HFFc6 (cell line): ENCODE measurements at places on chromosomes 3 and 15. TPM values are rescaled to one million over a fixed set of nuclear protein-coding genes. Genes with fewer than 3 reads are reported as not detected.

XCR1 gene
- total RNA-seq: not detected in 3 replicates

PLSCR5 gene
- not detected in 3 replicates for total RNA-seq

DNA sequence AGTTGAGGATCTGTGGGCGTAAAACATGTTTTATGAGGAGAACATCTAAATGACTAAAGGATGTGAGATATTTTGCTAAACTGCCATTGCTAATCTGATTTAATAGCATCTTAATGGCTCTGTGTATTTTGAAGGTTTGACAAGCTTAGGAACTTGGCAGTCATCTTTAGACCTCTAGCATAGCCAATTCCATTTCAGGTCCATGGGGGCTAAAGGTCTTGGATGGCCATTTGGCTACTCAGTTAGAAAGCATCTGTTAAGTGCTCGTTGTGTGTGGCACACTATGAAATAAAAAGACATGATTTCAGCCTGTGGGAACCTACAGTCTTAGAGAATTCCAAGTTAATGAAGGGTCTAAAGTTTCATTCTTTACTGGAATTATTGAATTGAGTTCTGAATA lies 236.2 kb downstream of the IL5RA start:
- H3K4me3 ChIP-seq: no peak overlapping the region
- no peak for DNase-seq
- H3K27me3 ChIP-seq: no peaks in the 10 kb centered on the region
- no peak overlapping the region for H3K27ac ChIP-seq
- H3K36me3 ChIP-seq: no peaks in the 10 kb centered on the region

DNA sequence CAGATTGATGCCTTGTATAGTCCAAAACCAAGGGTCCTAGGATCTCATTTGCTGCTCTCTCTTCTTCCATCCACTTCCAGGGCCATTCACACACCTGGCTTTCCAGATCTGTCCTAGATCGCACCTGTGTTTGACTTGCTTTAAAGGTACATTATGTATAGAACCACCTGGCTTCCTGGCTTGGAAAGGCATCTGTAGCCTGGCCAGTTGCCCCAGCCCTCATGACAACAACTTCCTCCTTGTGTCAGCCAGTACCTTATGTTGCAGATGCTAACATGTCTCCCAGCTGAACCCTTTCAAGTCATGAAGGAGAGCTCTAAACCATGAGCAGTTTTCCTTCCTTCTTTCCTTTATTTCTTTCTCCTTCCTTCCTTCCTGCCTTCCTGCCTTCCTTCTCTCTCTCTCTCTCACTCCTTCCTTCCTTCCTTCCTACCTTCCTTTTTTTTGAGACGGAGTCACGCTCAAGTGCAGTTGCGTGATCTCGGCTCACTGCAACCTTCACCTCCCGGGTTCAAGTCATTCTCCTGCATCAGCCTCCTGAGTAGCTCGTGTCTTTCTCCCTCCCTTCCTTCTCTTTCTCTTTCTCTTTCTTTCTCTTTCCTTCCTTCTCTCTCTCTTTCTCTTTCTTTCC lies 2.5 kb upstream of the HTR3C start:
- no peaks in the 10 kb centered on the region for H3K36me3 ChIP-seq
- no peak for DNase-seq
- H3K27me3 ChIP-seq: peaks cover 27% of the 10 kb centered on the region
- H3K4me3 ChIP-seq: no peak overlapping the region
- no peak overlapping the region for H3K27ac ChIP-seq

GRCh38 chr3:78926523-78926922 lies 841.3 kb downstream of the ROBO1 start:
- no peaks in the 10 kb centered on the region for H3K27me3 ChIP-seq
- no peak for DNase-seq
- no peak overlapping the region for H3K27ac ChIP-seq
- no peaks in the 10 kb centered on the region for H3K36me3 ChIP-seq

DNA sequence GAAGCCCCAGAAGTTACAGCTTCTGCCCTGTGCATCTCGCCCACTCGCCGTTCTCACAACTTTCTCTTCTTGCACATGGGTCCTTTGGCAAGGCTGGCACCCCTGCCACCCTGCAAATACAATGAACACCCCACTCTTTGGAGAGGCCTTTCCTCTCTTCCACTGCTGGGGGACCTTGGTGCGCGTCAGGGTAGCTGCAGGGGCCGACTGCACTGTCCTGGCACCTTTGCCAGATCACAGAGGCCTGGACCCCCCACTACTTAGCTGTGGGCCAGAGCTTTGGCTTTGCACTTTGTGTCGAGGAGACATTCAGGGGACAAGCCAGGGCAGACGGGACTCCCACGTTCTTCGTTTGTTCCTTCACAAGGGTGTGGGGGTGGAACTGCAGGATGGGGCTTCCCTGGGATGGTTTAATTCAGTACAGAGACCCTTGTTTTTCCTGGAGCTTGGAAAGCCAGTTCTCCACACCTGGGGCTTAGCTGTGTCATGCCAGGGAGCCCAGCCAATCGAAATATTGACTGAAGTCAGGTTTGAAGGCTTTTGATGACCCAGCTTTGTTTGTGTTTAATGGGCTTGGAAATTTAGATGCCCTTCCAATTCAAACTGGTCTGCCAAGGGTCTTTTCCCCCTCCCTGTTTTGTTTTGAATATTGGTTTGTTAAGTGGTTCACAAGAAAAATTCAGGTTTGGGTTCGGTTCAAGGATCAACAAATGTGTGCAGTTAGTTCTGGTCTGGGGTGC lies 256.1 kb upstream of the TLE3 start:
- H3K27ac ChIP-seq: no peak overlapping the region
- H3K27me3 ChIP-seq: peaks cover 61% of the 10 kb centered on the region
- no peaks in the 10 kb centered on the region for H3K36me3 ChIP-seq
- DNase-seq: no peak

DNA sequence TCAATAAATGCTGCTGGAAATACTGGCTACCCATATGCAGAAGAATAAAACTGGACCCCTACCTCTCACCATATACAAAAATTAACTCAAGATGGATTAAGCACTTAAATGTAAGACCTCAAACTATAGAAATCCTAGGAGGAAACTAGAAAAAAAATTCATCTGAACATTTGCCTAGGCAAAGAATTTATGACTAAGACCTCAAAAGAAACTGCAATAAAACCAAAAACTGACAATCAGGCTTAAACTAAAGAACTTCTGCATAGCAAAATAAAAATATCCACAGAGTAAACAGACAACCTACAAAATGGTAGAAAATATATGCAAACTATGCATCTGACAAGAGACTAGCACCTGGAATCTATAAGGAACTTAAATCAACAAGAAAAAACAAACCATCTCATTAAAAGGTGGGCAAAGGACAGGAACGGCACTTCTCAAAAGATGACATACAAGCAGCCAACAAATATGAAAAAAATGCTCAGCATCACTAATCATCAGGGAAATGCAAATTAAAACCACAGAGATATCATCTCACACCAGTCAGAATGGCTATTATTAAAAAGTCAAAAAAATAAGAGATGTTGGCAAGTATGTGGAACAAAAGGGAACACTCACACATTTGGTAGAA lies 47.0 kb downstream of the MYO9A start:
- no peaks in the 10 kb centered on the region for H3K27me3 ChIP-seq
- no peak overlapping the region for H3K27ac ChIP-seq
- H3K4me3 ChIP-seq: no peak overlapping the region
- peaks cover 19% of the 10 kb centered on the region for H3K4me1 ChIP-seq
- peak; percentile 8 for DNase-seq

- no peaks in the 10 kb centered on the region for H3K36me3 ChIP-seq
- no peak overlapping the region for H3K27ac ChIP-seq
- H3K4me1 ChIP-seq: no peaks in the 10 kb centered on the region
- no peak overlapping the region for H3K4me3 ChIP-seq
- no peaks in the 10 kb centered on the region for H3K27me3 ChIP-seq
- DNase-seq: no peak
Measured at GRCh38 chr3:190132371-190132770, 11.7 kb upstream of the P3H2 start.

GRCh38 chr3:105747060-105747541 lies 121.7 kb downstream of the CBLB start:
- DNase-seq: peak; percentile 39
- no peak overlapping the region for H3K4me3 ChIP-seq
- peaks cover 2% of the 10 kb centered on the region; the same call in 1 of the 2 replicates for H3K27me3 ChIP-seq
- peaks cover 31% of the 10 kb centered on the region for H3K4me1 ChIP-seq
- peaks cover 22% of the 10 kb centered on the region for H3K36me3 ChIP-seq
